ENCODE measurements at places on chromosomes 11 and 22.

DNA sequence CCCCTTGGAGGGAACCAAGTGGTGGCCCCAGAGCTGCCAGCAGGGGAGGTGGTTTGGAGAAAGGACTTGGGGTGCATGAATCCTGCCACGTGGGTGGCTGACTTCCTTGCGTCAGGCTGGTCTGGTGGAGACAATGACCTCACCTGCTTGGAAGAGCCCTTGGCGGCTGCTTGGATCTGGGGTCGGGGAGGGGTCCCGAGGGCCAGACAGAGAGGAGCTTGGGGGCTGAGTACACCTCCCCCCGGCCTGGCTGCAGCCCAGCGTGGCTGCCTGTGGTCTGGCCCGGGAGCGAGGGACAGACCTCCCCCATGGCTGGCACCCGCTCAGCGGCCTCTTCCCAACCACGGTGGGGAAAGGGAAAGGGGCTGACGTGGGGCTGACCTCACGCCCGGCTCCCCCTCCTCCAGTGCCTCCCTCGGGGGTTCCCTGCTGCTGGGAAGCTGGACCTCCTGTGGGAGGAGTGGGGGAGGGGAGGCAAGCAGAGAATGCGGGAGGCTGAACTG is 13.8 kb downstream of the LIF start:
- no peak for DNase-seq

GRCh38 chr22:27116312-27117086 is 459.1 kb downstream of the MIAT start:
- DNase-seq = no peak

GRCh38 chr22:44542561-44543222 is 44.7 kb upstream of the RTL6 start:
- DNase-seq = no peak

DNA sequence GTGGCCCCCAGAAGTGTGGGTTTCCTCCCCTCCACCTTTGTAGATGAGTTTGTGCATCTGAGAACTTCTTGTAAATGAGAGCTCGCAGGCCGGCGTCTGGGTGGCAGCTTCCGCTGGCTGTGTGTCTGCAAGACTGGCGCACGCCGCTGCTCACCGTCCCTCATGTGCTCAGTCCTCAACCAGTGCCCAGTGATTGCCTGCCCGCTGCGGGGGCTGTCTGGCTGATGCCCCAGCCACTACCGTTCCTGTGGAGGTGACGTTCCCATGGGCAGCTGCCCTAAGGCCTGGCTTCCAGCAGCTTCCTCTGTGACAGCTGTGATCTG is 8.8 kb downstream of the TBX1 start:
- DNase-seq = no peak

DNA sequence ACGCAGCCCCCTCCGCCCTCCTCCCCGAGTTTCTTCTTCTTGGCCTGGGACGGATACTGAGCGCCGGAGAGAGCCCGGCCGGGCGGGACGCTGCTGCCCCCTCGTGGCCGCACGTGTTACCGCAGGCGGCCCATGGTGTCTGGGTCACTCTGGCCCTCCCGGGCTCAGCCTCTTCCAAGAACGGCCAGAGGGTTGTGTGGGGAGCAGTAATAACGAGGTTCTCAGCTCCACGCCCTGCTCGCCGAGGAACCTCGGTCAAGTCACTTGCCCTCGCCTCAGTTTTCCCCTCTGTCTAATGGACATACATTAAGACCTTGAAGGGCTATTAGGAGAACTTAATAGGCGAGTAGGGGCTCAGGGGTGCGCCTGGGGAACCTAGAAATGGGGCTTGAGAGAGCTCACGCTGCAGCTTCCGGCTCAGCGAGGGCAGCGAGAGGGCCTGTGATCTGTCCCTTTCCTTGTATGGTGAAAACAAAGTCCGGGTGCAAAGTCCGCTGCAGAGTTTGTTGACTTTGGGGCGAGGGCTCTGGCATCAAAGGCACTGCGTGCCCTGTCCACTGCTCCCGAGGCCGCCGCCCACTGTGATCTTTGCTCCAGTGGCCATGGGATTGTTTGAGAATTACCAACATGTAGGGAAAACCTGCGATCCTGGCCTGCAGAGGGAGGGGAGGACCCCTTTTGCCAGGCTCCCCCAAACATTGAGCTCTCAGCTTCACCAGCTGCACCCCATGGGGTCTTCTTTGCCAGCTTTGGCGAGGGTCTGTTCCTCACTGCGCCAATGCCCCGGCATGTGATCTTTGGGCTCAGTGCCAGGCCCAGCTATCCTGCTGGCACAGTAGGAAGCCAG is 14.4 kb upstream of the LRP5 start:
- no peak for DNase-seq

- DNase-seq = no peak
These were observed 204.6 kb downstream of the DBX1 start for GRCh38 chr11:19955660-19956059.

DNA sequence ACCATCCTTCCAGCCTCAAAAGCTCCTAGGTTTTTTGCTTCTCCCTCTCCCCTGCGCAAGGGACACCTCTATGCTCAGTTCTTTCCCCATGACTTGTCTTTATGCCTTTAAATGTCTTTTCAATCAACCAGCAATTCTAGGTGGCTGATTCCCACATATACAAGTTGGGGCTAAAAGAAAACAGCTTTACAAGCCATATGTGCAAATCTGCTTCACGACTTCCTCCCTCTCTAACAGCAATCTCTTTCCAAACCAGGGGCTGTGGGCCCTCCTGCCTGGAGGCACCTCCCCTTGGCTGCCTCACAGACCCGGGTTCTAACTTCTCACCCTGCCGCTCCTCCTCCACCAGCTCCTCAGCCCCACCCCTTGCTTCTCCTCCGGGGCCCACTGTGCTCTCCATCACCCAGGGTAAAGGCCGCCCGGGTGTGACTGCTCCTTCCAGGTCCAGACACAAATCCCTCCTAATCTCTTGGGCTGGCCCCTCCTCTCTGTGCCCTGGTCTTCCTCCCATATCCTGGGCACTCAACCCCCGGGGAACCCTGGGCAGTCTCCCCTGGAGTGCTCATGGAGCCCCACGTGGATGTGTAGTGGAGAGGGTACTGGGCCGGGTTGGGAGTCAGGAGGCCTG is 14.1 kb downstream of the TMPRSS13 start:
- no peak for DNase-seq

DNA sequence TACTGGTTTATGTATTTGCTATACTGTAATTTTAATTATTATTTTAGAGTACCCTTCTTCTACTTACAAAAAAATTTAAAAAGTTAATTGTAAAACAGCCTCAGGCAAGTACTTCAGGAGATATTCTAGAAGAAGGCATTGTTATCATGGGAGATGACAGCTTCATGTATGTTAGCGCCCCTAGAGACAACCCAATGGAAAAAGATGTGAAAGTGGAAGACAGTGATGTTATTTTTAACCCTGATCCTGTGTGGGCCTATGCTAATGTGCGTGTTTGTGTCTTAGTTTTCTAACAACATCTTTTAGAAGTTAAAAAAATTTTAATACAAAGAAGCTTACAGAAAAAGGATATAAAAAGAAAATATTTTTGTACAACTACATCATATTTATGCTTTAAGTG is 205.0 kb downstream of the FAM76B start:
- DNase-seq = no peak

- DNase-seq = no peak
These were observed 7.2 kb downstream of the LSP1 start for GRCh38 chr11:1860108-1860507.

GRCh38 chr11:75524665-75525432 is 892 bp downstream of the GDPD5 start:
- DNase-seq = no peak

- DNase-seq = no peak
These were observed 59.7 kb upstream of the LMO1 start for GRCh38 chr11:8323161-8323935.

GRCh38 chr11:65211293-65212105 is 29.8 kb downstream of the CAPN1 start:
- DNase-seq = no peak

GRCh38 chr22:37266581-37267134 is 15.7 kb upstream of the CYTH4 start:
- no peak for DNase-seq

- DNase-seq = no peak
These were observed 25.0 kb downstream of the ARHGAP8 start for GRCh38 chr22:44777364-44777755.

- DNase-seq = no peak
These were observed 41.1 kb downstream of the TNRC6B start for GRCh38 chr22:40218723-40219294.

DNA sequence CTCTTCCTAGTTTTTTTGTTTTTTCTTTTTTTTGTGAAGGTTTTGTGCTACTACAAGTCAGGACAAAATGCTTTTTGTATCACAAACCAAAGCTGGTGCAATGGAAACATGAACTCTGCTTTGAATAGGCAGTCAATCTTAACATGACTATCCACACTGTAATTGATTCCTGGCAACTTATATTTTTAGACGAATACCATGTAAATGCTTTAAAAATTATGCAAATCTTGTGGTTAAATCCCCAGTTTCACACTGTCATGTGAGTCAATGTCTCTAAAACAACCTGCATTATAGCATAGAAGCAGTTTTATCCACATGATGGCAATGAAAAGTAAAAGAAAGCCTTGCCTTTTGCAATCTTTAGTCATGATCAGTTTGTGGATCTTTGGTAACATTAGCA is 8.9 kb downstream of the TRPC6 start:
- no peak for DNase-seq

GRCh38 chr11:114263513-114264170 is 32.6 kb upstream of the NNMT start:
- no peak for DNase-seq

- no peak for DNase-seq
These were observed 74.4 kb downstream of the PANX1 start for GRCh38 chr11:94203070-94203469.

GRCh38 chr11:58640386-58641023 is 18.0 kb downstream of the CNTF start:
- DNase-seq = no peak

- DNase-seq = no peak
These were observed at the start of gene CCND1 for GRCh38 chr11:69640995-69641581. CCND1 (plus strand) TSS chr11:69641156; CDS start chr11:69641314, 158 bp downstream.

DNA sequence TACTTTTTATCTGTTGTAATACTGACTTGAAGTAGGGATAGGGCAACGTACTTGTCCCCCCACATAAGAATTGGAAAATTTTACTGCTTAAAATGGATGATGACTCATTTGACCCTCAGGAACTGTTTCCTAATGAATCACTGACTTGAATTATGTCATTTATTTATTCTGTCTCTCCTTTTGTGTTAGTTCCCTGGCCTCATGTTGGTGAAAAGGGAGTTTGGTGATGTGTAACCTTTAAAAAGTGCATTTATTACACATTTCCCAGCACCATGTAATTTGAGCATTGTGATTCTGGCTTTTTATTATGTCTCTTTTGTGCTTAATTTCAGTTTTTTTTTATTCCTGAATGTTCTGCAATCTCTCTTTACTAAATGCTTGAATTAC is 20.3 kb upstream of the PGM2L1 start:
- no peak for DNase-seq

- no peak for DNase-seq
These were observed 1.3 kb upstream of the BDNF start for GRCh38 chr11:27701355-27702105.

DNA sequence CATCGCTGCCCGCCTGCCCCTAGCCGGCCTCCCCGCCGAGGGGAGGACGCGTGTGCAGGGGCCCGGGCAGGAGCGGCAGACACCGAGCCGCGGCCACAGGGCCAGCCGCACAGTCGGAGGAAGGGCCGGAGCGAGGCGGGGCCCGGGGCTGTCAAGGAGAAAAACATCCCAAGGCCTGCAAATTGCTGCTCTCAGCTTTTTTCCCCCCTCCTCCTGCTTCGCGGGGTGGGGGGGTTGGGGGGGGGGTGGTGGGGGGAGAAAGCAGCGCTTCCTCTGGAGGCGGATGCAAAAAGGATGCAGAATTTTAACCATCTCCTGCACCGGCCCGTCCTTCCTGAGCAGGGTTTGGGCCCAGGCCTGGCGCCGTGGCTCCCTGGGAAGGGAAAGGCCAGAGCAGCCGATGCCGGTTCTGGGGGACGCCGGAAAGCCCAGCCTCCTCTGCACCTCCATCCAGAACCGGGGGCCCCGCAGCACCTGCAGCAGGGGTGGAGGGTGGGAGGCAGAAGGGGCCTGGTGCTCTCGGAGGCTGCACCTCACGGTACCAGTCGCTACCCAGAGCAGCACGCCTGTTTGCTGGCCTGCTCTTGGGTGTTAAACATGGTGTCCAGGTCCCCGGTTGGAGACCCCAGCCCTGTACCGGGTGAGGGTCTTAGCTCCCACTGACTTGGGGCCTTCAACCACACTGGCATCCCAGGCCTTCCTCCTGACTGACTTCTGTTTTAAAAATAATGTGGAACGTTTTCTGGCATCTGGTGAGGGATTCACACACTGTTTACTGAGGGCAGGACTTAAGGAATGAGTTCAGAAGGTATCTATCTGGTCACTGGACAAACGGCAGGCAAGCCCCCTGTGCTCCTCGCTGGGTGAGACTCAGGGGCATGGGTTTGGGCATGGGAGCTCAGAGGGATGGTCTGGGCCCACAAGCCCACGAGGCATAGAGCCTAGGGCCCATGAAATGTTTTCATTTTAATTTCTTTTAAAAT is 77.4 kb upstream of the WNT7B start:
- no peak for DNase-seq

DNA sequence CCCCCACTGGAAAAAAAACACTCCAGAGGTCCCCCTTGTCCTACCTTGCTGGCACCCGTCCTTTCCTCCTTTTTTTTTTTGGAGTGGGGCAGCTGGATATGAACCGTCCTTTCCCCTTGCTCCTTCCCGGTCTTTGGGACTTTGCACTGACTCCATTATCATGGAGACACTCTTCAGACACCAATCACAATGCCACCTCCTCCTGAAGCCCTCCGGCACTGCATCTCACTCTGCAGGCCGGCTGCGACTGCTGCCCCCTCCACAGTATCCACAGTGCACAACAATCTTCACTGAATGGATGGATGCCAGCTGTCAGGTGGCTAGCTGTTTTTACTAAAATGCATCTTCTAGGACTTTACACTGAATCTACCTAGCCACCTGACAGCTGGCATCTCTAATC is 12.7 kb upstream of the RGL4 start:
- DNase-seq = no peak

DNA sequence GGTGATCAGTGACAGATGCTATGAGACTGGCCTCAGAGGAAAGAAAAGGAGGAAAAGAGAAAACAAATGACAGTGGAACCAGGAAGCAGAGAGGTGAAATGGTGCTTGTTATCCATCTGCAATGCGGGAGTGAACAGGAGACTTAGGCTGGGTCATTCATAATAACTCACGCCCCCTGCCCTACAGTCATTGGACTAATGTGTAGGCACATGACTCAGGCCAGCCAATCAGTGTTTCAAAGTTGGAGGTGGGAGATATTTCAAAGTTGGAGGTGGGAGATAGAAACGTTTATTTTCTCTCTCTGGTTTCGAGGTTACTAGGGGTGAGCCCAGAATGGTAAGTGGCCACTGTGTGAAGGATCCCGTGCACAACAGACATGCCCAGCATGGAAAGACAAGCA is 30.3 kb downstream of the SLC22A6 start:
- DNase-seq = no peak

DNA sequence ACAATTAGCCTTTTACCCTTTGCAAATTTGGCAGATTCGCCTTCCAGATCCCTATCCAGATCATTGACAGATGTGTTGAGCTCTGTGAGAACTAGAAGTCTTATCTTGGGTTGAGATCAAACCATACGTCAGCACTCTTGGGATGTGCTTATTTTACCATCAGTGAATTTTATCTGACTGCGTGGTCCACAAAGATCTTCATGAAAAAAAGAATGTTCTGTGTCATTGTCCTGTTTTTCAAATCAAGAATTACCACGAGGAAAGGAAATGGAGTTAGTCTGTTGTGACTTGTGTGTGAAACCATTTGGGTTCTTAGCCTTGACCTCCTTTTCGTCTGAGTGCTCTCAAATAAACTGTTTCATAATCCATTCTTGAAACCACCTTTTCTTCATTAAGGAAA is 86.2 kb upstream of the SORL1-AS1 start:
- no peak for DNase-seq

GRCh38 chr22:46985507-46985882 is 223.0 kb downstream of the TBC1D22A start:
- DNase-seq = no peak

Data from right renal pelvis (tissue), 4 donors.